ENCODE measurements at places on chromosomes 2 and 18.

DNA sequence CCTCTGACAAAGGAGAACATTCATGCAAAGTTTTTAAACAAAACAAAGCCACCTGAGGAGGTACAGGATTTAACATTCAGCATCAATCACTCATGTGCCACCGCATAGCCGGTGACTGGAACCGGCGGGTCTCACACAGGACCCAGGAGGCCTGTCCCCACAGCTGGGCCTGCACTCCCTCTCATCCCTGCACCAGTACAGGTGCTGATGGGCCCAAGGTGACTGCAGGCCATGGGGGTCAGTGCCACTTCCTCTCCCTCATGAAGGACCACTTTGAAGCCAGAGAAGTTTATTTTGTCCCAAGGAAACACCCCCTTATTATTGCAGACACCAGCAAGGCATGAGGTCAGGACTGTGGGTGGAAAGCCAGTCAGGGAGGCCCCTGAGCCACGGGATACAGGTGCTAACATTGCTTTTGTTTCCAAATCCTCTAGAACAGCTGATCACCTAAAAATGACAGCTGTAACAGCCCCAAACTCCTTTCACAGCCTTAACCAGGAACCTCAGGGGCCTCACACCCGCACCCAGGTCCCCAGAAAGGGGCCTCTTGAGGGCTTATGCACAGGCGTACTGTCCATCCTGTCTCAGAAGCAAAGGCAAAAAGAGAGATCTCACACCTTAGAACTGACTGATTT is 14.0 kb downstream of the PARD6G start:
- no peak for DNase-seq

- DNase-seq = no peak
Measured at GRCh38 chr2:51401546-51401945, 369.6 kb upstream of the NRXN1 start.

DNA sequence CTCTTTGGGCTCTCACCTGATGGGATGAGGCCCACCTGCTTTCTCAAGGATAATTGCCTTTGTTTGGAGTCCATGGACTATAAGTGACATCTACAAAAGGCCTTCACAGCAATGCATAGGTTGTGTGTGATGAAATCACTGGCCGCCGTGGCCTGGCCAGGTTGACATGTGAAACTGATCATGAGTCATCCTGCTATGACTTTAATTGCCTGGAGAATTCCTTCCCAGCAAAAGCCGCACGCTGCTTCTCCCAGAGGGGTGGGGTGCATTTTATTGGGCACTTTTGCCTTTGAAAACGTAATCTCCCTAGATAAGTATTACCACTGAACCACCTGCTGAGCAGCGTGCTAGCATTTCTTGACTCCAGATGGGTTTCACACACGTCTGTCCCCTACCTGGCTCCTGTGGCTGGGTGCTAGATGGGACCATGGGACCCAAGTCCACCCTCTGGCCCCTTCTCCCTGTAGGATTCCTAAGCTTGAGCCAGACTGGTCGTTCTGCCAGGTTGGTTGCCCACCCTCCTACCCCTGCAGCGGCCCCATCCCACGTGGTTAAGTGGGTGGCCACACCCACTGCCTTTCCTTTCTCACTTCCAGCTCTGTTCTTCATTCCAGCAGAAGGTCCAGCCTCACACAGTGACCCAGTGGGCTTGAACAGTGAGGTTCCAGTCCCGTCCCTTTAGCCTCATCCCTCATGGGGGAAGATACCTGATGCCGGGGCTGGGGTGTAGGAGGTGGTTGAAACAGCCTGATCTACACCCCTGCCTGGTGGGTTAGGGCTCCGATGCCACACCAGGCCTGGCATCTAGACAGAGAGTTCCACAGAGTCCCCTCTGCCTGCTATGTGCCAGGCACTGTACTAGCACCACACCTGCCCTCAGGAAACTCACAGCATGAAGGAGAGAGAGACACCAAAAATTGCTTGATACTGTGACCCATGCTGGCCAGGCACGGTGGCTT is 89.6 kb downstream of the GBX2 start:
- no peak for DNase-seq

GRCh38 chr2:187890690-187891089 is 336.5 kb upstream of the TFPI start:
- no peak for DNase-seq

DNA sequence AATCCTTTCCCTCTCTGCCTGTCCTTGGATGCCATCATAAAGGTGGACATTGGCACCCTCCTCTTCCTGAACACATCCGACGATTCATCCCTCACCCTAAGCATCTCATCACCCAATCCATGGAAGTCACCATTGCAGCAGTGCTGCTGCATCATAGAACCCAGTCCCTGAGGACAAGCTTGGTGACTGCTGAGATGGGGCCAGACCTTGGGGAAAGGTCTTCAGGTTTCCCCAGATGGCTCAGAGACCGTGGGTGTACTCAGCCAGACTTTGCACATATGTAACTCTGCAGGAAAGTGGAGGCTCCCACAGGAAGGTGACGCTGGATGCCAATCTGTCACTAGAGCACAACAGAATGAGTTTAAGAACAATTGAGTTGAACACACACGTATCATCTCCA is 202.2 kb downstream of the SOX11 start:
- no peak for DNase-seq

GRCh38 chr2:31219131-31219969 is 2.0 kb upstream of the CAPN14 start:
- DNase-seq = no peak

DNA sequence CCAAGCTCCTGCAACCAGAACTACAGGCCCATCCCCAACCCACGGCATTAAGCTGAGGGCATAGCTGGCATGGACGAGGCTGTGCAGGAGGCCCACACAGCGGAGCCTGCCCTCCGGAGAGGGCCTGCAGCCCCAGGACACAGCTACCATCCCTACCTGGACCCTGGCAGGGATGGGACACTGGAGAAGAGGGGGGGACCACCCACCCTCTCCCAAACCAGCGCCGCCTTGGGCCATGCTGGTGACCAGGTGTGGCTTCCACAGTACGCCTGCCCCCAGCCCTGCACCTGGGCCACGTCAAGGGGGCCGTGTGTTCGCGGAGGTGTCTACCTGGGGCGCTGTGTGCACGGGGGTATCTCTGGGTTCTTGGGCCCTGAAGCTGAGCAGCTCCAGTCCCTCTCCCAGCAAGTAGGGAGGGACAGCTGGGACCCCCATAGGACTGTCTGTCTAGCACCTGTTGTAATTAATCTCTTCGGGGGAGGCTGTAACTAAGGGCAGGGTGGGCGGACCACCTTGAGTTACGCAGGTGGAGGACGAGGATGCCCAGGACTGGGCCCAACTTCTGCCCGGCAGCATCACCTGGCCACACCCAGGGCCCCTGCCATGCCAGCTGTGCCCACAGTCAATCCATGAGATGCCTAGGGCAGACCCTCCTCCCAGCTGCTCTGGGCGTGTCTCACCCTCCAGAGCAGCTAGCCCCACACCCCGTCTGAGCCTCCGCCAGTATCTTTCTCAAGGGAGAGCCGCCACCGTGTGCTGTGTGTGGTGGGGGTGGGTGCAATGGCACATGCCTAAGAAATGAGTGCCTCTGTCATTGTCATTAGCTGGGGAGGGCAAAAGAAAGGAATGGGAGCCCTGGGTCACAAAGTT is 18.3 kb downstream of the HS6ST1 start:
- no peak for DNase-seq

GRCh38 chr2:238863231-238863630 is 15.3 kb downstream of the TWIST2 start:
- DNase-seq = no peak

DNA sequence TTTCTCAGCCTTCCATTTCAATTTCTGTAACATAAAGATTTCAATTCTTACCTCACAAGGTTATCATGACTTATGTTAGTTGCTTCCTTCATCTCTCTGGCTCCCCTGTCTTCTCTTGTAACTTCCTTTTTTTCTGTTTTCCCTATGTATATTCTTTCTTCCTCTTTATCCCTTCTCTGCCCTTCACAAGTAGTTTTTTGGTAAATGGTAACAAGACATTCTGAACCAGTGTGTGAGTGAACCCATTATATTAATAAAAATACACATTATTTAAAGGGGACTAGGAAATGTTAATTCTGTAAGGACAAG is 8.4 kb downstream of the ACSL3 start:
- no peak for DNase-seq

DNA sequence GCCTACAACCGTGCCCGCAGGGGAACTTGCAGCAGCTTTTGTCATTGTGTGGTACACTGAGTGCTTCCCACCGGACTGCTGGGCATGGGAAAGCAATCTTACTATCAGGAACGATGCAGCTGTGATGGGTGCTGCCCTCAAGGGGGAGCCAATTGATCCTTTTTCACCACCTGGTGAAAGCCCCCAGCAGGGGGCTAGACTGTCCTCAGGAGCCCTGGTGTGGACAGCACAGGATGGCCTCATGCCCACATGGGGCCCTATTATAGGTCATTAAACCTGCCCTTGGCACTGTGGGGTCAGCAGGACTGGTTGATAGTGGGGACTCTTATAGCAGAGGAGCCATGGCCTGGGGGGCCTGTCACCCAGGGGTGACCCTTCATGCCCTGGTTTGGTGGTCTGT is 172.2 kb downstream of the GLI2 start:
- DNase-seq = no peak

DNA sequence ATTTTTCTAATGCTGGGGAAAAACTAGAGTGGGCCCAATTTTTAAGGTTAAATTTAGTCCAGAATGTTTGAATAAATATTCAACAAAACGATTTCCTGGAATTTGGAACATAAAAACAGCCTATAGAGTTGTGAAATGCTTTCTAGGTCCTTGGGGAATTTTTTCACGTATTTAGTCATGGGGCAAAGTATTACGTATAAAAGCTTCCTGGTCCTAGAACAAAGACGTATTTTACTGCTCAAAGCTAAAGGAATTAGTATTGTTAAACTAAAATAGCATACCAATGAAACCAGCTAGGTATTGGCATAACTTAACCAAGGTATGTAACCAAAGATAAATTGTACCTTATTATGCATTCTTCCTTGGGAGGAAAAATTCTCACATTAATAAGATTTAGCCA is 1.6 kb downstream of the SESTD1 start:
- DNase-seq = no peak
